Stimulated activated CD8-positive, alpha-beta memory T cell treated with anti-CD3 and anti-CD28 coated beads, Interleukin-7, amount 100 ng/mL, for 1 hour (primary cell): ENCODE measurements at places on chromosomes 2 and 18.
A peak's percentile ranks its signal among the peaks of the same experiment; 100 is the strongest.

- DNase-seq = no peak
Observed at GRCh38 chr2:193869564-193869963, 1674.8 kb upstream of the TMEFF2 start.

- no peak for DNase-seq
Observed at GRCh38 chr18:24536326-24536725, 75.9 kb downstream of the HRH4 start.

DNA sequence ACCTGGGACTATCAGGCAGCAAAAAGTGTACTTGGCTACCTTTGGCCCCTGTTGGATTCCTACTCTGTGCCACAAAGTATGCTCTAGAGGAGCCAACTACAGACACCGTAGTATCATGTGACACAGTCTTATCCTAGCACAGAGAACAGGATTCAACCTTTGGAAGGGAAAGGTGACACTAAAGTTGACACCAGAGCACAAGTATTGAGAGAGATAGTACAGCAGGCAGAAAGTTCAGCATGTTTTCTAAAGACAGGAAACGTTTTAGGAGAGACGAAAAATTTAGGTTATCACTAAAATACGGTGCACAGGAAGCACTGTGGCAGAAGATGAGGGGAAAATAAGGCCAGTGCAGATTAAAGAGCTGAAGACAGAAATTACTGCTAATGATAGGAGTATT, 18.6 kb downstream of the SMAD2 start:
- no peak for DNase-seq

- DNase-seq = no peak
Observed at GRCh38 chr2:144924827-144925226, 404.9 kb upstream of the ZEB2 start.

GRCh38 chr2:238853721-238854120, 5.8 kb downstream of the TWIST2 start:
- DNase-seq = no peak

GRCh38 chr18:21241301-21242048, 557 bp upstream of the GREB1L start:
- DNase-seq = no peak

GRCh38 chr2:23121968-23122648, 262.9 kb upstream of the KLHL29 start:
- DNase-seq = no peak

DNA sequence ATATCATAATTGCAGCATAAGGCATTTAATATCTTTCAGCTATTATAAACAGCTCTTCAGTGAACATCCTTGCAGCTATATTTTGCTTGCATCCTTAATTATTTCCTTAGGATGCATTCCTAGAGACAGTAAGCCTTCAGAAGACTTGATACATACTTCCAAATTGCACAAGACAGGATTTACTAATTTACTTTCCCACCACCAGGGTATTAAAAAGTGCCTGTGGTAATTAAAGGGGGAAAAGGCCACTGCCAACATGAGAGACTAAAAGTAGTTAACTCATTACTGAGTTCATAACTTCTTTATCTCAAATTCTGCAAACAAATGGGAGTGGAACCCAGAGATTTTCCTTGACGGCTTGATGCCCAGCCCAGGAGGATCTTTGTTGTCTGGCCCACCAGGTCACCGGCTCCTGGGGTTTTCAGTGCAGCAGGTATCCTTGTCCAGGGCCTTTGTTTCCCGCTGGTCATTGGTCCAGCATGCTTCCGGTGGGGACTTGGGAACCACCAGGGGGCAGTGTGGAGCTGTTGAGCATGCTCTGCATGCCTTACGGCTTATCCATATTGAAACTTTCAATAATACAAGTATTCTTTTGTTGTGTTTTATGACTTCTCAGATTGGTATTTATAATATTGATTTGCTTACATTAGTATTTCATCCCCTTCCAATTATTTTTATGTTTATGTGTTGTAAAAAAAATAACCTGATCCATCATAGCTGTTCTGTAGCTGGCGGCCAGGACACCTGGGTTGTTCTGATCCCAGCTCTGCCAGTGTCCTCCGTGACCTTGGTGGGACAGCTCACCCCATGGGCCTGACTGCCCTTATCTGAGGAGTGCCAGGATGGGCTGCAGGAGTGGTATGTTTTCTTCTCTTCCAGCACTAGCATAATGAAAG, 61.4 kb downstream of the TGOLN2 start:
- peak; percentile 14 for DNase-seq

DNA sequence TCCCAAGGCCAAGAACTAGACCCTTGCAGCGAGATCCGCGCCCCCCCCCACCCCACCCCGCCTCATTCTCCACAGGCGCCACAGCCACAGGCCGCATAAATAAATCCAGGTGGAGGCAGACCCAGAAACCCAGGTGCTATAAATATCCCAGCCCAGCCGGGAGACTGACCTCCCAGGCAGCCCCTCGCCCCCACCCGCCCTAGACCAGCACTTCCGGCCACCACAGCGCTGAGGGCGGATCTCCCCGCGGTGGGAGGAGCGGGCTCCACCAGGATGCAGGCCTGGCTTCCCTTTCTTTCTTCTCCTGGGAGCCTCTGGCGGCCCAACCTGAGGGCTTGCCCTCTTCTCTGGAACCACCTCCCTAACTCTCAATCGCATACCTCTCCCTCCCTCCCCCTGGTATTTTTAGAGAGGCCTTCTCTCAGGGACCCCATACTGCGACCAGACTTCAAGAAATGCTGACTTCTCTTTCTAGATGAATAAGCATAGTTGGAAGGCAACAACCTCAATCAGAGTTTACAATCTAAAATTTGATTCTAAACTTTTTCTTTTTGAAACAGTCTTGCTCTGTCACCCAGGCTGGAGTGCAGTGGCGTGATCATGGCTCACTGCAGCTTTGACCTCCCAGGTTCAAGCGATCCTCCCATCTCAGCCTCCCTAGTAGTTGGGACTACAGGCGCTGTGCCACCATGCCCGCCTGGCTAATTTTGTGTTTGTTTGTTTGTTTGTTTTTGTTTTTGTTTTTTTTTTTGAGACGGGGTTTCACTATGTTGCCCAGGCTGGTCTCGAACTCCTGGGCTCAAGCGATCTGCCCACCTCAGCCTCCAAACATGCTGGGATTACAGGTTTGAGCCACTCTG, 55.0 kb downstream of the PKDCC start:
- DNase-seq = no peak

DNA sequence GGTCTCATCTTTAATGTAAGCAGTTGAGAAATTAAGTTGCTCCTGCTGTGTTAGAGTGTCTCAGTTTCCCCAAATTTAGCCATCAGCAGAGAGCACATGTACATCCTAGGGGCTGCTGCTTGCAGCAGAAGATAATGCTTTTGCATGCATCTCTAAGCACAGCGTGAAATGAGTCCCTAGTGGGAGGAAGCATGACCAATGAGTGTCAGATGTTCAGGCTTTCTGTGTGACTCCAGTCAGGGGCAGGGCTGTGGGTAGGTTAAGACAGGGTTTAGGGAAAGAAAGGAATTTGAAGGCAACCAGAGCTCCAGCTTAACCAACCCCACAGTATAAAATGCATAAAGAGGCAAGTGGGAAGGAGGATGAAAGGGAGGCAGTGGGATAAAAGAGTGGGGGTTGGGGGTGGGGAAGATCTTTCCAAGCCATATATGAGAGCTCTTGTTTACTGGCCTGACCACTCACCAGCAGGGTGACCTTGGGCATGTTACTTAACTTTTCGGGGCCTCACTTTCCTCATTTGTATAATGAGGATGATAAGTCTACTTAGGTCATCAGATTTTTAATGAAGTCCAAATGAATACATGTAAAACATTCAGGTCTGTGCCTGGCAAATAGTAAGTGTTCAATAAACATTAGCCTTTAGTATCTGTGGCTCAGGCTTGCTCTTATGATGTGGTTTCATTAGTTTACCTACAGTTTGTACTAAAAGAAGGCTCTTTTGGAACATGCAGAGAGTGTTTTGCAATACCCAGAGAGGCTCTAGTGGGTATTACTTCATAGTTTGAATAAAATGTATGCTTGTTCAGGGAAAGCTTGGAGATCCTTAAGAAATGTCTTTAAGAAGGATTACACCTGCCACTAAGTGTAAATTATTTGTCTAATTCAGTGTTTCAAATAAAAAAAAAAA, 42.7 kb upstream of the PELI1 start:
- DNase-seq = no peak

DNA sequence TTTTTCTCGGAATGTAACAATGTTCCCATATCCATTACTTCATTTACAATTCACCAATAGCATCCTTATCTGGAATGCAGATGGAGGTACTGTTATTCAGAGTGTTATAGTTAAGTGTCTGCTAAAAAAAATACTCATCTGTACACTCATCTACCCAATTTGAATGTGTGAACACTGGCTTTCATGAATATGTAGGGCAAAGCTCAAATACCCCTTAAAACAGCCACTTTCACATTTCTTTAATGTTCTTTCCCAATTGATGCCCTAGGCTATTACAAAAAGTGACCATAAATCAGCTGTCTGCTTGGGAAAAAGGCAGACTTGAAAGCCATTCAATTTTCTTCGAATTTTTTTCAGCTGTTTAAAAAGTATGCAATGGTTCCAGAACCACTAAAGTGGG, 796.3 kb upstream of the FSHR start:
- DNase-seq = no peak
